AG04449 (cell line): ENCODE measurements at places on chromosomes 16 and 17.

DNA sequence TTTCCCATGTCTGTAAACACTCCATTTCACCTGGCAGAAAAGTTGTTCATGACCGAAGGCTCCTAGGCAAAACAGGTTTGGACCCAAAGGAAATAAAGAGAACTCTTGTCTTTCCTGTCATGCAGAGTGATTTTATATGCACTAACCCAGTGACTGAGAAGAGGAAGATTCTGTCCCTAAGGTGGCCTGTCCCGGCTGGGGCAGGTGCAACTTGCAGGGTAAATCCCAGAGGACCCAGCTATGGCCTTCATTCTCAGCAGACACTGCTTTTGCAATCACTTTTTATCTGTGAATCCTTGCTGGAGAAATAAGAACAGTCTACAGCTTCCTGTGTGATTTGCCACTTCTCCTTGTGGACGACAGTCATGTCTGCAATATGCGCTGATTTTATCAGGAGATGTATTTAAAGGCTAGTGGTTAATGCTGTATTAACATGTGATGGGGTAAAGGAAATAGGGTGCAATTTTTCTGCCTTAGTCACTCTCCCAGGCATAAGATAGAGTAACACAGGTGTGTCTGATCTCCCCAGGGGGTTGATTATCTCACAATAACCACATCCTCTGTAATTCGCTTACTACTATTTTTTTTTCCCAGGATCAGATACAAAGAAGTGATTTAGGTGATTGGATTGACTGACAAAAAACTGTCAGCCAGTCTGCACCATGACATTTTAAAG, 696.8 kb upstream of the SOX9 start:
- DNase-seq: no peak

DNA sequence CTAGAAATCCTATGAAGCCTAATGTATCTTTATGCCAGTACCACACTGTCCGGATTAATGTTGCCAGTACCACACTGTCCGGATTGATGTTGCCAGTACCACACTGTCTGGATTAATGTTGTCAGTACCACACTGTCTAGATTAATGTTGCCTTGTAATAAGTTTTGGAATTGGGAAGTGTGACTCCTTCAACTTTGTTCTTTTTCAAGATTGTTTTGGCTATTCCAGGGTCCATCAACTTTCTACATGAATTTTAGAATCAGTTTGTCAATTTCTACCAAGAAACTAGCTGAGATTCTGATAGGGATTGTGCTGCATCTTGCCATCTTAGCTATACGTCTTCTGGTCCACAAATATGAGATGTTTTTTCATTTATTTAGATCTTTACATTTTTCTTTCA, 68.7 kb downstream of the TBX4 start:
- DNase-seq: no peak

DNA sequence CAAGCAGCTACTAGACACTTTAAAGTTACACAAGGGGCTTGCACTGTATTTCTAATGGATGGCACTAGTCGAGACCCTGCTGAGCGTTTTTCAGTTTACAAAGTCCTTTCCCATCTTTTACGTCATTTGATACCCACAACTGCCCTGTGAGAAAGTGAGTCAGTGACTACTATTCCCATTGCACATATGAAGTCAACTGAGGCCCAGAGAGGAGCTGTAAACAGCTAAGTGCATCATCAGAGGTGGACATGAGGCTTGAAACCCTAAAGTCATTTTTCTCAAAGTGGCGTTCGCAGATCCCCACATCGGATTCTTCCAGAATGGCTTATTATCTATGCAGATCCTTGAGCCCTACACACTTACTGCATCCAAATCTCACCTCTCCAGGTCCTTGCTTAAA, 50.6 kb downstream of the TEKT5 start:
- no peak for DNase-seq

- no peak for DNase-seq
Measured at GRCh38 chr16:80684906-80685305, 119.5 kb downstream of the CDYL2 start.

DNA sequence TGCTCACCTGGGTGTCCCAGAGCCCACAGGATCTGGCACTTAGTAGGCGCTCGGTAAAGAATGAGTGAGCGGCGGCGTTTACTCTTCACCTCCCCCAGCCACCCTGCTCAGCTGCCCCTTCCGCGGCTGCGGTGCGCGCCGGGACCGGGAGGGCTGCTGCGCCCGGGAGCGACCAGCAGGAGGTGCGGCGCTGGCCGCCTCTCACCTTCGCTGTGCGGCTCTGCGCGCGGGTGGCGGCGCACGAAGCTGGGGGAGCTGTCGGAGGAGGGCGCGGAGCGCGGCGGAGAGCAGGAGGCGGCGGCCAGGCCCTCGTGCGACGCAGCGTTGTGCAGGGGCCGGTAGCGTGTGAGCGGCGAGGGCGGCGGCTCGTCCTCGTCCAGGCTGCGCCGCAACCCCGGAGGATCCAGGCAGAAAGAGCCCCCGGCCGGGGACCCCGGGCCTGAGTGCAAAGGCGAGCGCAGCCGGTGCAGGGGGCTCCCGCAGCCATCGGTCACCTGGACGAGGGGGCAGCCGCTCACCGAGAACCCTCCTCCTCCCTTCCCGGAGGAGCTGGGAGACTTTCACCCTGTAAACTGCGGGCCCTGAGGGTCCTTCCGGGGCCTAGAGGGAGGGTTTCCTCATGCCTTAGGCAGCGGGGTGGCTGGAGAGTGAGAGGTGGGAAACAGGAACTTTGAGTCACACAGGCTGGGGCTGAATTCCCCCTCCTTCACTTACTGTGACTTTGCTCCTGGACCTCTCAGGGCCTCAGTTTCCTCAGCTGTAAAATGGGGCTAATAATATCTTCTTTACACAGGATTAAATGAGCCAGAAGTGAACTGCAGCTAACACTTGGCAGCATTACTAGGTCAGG, 12.5 kb downstream of the SAMD14 start:
- DNase-seq: no peak

DNA sequence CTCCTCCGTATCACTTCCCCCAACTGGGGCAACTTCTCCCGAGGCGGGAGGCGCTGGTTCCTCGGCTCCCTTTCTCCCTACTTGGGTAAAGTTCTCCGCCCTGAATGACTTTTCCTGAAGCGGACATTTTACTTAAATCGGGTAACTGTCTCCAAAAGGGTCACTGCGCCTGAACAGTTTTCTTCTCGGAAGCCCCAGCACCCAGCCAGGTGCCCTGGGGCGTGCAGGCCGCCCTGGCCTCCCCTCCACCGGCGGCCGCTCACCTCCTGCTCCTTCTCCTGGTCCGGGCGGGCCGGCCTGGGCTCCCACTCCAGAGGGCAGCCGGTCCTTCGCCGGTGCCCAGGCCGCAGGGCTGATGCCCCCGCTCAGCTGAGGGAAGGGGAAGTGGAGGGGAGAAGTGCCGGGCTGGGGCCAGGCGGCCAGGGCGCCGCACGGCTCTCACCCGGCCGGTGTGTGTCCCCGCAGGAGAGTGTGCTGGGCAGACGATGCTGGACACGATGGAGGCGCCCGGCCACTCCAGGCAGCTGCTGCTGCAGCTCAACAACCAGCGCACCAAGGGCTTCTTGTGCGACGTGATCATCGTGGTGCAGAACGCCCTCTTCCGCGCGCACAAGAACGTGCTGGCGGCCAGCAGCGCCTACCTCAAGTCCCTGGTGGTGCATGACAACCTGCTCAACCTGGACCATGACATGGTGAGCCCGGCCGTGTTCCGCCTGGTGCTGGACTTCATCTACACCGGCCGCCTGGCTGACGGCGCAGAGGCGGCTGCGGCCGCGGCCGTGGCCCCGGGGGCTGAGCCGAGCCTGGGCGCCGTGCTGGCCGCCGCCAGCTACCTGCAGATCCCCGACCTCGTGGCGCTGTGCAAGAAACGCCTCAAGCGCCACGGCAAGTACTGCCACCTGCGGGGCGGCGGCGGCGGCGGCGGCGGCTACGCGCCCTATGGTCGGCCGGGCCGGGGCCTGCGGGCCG, 1.6 kb downstream of the HIC1 start:
- no peak for DNase-seq

DNA sequence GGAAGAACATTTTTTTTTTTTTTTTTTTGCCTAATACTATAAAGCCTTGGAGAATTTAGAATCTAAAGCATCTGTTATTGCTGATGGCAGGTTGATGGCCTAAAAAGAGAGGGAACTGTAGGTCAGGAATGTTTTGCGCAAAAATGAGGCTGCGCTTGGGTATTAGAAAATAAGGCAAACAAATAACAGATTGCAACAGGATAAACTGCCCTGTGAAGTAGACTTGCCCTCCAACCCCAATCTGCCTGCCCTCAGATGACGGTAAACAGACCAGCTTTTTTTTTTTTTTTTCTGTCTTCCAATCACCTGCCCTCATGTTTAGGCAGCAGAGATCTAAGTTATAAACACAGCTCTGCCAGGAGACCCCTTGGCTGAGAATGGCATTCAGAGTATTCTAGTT, 3.8 kb upstream of the DHX8 start:
- no peak for DNase-seq

GRCh38 chr17:66531851-66532295, 229.5 kb downstream of the PRKCA start:
- no peak for DNase-seq

- no peak for DNase-seq
Measured at GRCh38 chr17:80820331-80820730, 171.3 kb upstream of the CHMP6 start.

DNA sequence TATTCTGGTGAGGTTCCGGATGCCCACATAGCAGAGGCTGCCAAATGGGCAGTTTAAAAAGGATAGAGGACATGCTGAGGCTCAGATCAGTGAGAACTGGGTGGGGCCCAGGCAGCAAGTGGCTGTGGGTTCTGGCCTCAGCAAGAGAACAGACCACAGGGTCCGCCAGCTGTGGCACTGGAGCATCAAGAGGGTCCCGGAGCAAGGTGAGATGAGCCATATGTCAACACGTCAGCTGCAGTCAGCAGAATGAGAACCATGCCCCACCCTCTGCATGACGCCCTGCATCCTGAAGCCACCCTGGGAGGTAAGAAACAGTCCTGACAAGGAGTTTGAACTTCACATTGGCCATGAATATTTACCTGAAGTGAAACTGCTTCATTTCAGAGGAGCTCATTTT, 20.1 kb upstream of the CCL5 start:
- DNase-seq: no peak

GRCh38 chr16:14436401-14436955, 193.6 kb downstream of the PARN start:
- DNase-seq: no peak

DNA sequence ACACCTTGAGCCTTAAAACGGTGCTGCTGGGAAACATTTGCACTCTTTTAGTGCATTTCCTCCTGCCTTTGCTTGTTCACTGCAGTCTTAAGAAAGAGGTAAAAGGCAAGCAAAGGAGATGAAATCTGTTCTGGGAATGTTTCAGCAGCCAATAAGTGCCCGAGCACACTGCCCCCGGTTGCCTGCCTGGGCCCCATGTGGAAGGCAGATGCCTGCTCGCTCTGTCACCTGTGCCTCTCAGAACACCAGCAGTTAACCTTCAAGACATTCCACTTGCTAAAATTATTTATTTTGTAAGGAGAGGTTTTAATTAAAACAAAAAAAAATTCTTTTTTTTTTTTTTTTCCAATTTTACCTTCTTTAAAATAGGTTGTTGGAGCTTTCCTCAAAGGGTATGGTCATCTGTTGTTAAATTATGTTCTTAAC, 4.4 kb downstream of the SOX9 start:
- DNase-seq: no peak

GRCh38 chr16:81639348-81639747, 139.7 kb upstream of the PLCG2 start:
- no peak for DNase-seq

- no peak for DNase-seq
Measured at GRCh38 chr16:55621771-55622170, 34.0 kb upstream of the SLC6A2 start.

DNA sequence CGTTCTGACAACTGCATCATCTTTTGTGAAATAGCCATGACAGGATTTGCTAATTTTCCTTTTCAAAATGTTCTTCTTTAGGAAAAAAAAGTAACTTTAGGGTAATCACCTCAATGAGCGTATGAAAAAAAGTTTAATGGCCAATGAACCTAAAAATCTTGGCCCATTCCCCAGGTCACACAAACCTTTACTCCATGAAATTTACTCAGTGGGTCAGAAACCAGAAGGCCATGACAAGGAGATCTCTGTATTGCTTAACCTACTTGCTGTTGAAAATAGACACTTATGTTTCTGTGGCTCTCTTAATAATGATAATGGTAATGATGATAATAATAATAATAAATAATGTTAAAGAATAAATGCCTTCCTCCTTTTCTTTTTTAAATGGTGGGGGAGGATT, 180.8 kb upstream of the IRX3 start:
- DNase-seq: no peak

DNA sequence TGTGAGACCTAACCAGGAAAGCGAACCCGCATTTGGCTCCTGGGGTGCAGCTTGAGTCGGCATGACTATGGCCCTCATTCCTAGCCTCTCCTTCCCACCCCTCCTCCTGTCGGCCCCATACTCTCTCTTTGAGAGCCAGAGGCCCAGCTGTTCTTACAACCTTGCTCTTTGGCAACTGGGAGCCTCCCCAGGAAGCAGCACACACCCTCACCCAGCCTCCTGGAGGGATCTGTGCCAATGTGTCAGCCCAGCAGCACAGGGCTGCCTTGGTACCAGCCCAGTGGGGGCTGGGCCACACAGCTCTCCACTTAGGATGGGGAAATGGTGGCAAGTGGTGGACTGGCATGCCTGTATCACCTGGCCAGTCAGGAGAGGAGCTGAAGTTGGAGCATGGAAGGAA, 70.3 kb upstream of the LGALS9 start:
- no peak for DNase-seq

GRCh38 chr16:85541980-85542900, 70.9 kb upstream of the GSE1 start:
- no peak for DNase-seq

DNA sequence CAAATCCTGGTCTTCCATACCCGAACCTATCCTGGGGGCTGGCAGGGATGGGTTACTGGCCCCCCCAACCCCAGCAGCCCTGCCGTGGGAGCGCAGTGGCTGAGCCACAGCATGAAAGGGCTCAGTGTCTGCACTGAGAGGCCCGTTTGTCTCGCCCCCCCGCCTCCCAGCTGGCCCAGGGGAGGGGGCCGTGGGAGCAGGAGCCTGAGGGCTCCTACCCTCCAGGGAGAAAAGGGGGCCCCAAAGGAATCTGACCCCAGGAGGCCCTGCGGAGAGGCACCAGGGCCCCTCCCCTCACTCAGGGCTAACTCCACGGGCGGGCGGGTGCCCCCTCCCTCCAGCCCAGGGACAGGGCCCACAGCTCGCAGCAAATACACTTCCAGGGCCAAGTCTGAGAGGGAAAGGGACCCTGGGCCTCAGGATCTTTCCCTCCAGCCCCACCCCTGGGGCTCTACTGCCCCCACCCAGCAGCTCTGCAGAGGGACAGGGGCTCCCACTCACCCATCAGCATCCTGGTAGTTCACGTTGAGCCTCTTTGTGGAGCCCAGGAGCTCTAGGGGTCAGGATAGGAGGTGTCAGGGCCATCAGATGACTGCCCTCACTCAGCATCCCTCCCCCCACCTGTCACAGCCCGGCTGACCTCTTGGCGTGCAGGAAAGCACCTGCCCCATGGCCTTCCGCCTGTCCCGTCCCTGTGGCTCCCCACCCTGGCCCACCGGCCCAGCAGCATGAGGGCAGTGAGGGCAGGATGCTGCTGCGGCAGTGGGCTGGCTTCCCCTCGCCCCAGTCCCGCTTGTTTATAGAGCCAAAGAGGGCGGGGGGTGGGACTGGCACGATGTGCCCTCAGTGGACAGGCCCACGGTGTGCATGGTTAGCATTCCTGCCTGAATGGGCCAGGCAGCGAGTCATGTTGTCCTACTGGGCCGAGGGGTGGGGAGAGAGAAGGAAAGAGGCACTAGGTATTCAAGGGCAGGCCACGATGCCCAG, 7.3 kb downstream of the CASKIN2 start:
- DNase-seq: no peak

- no peak for DNase-seq
Measured at GRCh38 chr16:89100601-89101302, 7.1 kb downstream of the ACSF3 start.

GRCh38 chr16:13607289-13607688, 312.7 kb upstream of the ERCC4 start:
- no peak for DNase-seq
